ENCODE measurements at places on chromosomes 6 and 20.

DNA sequence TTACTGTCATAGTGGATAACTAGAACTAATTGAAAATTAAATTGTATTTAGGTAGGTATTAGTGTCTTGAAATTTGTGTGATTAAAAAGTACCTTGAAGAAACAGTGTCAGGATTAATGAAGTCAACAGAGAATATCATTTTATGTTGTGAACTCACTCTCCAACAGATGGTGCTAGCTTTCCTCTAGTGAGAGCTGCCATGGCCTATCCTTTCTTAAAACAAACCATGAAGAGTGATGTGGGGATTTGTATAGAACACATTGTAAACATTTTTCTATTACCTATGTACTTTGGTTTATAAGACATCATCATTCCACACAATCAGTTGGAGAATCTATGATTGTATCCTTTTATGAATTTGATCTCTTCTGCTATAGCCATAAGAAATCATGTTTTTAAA lies 4.8 kb upstream of the SRSF12 start:
- no peak for DNase-seq

GRCh38 chr6:47974106-47974505 lies 136.9 kb downstream of the PTCHD4 start:
- no peak for DNase-seq

- DNase-seq: no peak
Observed at GRCh38 chr20:63737945-63738686, 1.5 kb upstream of the SLC2A4RG start.

GRCh38 chr20:32282461-32282860 lies 5.0 kb downstream of the KIF3B start:
- no peak for DNase-seq

DNA sequence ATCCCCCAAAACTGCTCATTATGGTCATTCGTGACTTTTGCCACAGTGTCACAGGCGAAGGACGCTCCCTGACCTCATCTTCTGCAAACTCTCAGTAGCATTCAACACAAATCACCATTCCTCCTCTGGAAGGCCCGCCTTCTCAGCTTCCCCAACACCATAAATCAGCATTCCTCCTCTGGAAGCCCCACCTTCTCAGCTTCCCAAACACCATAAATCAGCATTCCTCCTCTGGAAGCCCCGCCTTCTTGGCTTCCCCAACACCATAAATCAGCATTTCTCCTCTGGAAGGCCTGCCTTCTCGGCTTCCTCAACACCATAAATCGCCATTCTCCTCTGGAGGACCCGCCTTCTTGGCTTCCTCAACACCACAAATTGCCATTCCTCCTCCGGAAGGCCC lies 288.0 kb upstream of the AGPAT4 start:
- DNase-seq: no peak

- no peak for DNase-seq
Observed at GRCh38 chr6:33193619-33194018, 1.4 kb upstream of the COL11A2 start.

DNA sequence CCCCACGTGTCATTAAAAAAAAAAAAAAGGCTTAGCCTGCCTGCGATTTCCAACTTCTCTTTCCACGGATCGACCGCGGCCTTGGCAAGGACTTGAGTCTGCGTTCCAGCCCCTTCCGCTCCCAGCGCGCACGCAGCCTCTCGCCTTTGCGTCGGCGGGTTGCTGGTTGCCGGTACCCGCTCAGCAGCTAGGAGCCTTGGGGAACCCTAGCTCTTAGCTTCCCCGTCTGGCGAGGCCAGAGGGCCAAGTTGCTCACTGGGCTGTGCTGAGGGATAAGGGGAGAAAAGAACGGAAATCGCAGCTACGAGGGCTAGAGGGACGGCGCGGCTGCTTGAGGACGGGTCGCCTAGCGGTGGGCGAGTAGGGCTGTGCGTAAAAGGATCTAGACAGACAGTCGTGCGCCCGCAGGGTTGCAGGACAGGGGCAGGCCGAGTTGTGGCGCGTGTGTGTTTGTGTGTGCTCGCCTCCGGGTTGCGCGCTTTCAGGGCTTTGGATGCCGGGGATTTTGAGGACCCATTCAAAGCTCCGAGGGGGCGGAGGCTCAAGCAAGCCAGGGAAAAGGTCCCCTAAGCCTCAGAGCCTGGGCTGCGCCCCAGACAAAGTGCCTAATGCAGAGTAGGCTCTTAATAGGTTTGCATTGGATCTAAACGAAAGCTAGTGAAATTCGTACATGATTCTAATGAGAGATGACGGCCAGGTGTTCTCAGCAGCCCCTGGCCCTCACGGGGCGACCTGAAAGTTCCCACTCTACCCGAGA lies 40.5 kb upstream of the OSTM1 start:
- no peak for DNase-seq

- DNase-seq: no peak
Observed at GRCh38 chr6:158110986-158111385, 57.1 kb downstream of the SERAC1 start.

- no peak for DNase-seq
Observed at GRCh38 chr6:139175389-139175948, 40.6 kb downstream of the HECA start.

GRCh38 chr20:4613718-4614620 lies 107.7 kb upstream of the PRND start:
- no peak for DNase-seq

- DNase-seq: no peak
Observed at GRCh38 chr20:14312001-14312400, 25.4 kb downstream of the FLRT3 start.

DNA sequence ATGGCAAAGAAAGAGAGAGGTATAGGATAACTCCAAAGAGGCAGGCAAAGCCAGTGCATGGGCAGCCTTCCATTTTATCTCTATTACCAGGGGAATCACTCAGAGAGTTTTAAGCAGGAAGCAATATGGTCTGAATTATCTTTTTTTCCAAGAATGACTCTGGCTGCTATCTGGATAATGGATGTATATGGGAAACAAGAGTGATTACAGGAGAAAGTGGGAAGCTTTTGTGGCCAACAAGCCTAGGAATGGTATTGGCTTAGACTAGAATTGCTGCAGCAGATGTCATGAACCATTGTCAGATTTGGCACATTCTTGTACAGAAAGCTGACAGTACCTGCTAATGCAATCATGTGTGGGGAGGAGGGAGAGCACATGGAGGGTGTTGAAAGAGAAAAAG lies 73.0 kb upstream of the BTBD3 start:
- DNase-seq: no peak

GRCh38 chr6:83220121-83220520 lies 27.0 kb downstream of the RWDD2A start:
- no peak for DNase-seq

GRCh38 chr20:46992640-46993035 lies 98.0 kb downstream of the EYA2 start:
- no peak for DNase-seq

GRCh38 chr6:36131511-36132245 lies 1.4 kb downstream of the MAPK13 start:
- DNase-seq: no peak

- DNase-seq: no peak
Observed at GRCh38 chr20:48571949-48572847, 255.6 kb downstream of the PREX1 start.

- no peak for DNase-seq
Observed at GRCh38 chr20:63696306-63696627, 185 bp upstream of the TNFRSF6B start.

DNA sequence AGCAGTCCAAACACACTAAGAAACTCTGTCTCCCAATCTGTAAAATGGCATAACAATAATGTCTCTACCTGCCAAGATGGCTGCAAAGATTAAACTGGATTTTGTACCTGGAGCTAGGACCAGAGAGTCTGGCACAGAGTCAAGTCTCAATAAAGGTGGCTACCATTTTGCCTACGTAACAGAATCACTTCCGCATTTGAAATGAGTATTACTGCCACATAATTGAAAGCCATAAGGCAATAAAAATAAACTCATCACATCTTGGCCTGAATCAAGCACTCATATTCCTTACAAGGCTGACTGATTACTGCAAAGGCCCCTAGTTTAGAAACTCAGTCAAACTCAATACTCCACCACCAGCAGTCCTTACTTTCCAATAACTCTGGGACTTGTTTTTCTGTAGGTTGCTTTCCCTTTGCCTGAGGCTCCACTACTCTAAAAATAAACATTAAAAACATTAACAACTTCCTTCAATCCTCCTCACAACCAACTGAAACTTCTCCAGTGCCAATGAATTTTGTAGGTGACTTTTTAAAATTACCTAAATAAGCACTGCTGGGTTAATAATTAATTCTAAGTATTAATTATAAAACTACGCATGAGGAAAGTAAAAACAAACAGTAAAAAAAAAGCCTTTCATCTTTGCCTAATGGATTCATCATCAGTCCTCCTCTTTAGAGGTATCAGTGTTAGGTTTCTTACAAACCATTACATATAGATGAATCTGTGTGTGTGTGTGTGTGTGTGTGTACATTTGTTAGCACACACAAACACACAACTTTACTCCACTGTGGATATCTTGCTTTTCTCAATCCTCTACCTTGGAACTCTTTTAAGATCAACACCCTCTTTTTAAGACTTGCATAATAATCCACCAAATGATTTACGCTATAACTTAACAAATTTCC lies 3.7 kb downstream of the KIF16B start:
- no peak for DNase-seq

DNA sequence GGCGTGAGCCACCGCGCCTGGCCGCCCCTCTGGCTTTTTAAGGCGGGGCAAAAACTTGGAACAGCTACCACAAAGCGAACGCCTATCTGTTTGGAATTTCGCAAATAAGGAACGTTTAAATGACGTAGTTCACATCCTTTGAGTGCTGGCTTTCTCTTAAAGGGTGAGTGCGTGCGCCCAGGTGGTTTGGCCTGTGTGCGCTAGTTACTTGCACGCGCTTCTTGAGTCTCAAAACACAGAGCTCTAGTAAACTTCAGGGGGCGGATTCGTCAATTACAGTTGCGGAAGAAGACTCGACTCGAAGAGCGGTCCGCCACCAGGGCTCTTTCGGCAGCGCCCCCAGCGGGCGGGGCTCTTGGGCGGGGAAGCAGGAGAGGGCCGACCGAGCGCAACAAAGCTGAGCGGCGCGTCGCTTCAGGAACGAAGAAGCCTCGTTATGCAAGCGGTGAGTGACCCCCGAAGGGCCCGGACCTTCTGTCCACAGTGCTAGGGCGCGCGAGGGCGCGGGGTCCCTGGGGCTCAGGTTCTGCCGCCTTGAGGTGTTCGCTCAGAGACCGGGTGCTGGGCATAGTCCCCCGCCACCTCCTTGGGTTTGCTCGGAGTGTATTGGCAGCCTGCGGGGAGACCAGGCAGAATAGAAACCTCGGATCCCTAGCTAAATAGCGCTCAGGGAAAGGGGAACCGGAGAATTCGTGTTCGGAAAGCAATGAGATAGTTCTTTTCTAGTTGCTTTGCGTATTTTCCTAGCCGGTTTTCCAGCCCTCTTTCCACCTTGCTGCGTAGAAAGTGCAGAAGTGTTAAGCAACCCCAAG lies at the start of gene SYCP2L:
TSS of gene SYCP2L (plus strand) at position 362 of the 812 bp plus-strand sequence. CDS start at position 437, 75 bp downstream.
- DNase-seq: no peak

DNA sequence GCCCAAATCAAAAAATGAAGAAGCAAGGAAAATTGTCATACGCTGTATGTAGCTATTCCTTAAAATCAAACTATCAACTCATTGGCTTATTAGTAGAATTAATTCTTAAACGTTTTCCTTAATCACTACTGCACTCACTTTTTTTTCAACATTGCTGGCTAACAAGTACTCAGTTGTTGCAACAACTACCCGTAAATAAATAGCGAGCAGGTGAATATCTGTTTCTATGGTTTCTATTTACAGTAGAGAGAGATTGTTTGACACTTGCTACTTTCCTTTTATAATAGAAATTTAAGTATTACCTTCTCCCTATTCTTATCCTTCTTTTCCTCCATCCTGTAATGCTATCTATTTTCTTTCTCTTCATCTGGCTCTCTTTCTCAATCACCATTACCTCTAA lies 25.1 kb downstream of the FRK start:
- DNase-seq: no peak

GRCh38 chr20:4156411-4156810 lies 141.1 kb upstream of the RNF24 start:
- DNase-seq: no peak

GRCh38 chr6:6964675-6965074 lies 143.1 kb upstream of the RREB1 start:
- DNase-seq: no peak

GRCh38 chr20:61769286-61769832 lies 296.3 kb downstream of the TAF4 start:
- DNase-seq: no peak

DNA sequence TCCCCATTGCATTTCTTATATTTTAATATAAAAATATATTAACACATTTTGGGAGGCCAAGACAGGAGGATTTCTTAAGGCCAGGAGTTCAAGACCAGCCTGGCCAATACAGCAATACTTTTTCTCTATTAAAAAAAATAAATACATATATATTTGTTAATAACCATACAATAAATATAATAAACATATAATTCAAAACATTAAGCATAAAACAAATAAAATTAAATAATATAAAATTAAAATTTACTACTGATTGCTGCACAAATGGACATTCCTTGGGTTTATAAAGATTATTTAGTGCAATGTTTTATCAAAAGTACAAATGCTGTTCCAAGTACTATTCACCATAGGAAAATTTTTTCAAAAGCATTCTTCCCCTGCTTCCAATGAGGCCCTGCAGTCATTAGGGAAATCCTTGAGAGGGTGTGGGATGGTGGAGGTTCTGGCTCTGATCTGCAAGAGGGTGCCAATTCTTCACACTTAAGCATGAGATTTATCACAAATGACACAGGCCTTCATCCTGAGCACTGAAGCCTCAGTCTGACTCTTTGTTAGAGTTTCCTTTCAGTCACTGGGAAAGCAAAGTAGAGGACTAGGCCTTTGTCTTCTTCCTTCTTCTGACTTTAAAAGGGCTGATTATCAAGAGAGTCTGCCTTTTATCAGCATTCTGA lies 596.7 kb downstream of the EPM2A start:
- no peak for DNase-seq

- no peak for DNase-seq
Observed at GRCh38 chr6:27777126-27777525, 135.1 kb downstream of the OR2B2 start.

GRCh38 chr6:47465117-47465516 lies 12.5 kb upstream of the CD2AP start:
- DNase-seq: no peak

GRCh38 chr6:105326833-105327770 lies 75.8 kb downstream of the PREP start:
- no peak for DNase-seq

GRCh38 chr6:167824591-167825331 lies 1.9 kb upstream of the AFDN start:
- DNase-seq: no peak

DNA sequence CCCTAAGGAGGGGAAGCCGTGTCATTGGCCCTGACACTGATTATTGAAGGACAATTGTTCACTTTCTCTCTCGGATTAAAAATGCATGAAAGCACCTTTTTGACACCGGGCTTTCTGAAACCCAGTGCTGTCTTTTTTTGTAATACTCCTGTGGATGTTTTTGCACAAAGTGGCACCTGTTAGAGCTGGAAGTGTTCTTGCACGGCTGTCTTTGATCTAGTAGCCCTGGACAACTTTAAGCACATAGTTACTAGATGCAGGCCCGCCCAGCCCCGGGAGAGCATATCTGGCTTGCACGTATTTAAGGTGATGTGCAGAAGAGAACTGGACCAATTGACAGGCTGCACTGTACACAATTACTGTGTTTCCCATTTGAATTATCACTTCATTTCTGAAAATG lies 72.6 kb downstream of the ARID1B start:
- DNase-seq: no peak
